Fibroblast of skin of left quadriceps (primary cell): ENCODE measurements at places on chromosomes 11 and 22.

GRCh38 chr11:66289548-66290329 lies 796 bp upstream of the YIF1A start:
- DNase-seq, result no peak

DNA sequence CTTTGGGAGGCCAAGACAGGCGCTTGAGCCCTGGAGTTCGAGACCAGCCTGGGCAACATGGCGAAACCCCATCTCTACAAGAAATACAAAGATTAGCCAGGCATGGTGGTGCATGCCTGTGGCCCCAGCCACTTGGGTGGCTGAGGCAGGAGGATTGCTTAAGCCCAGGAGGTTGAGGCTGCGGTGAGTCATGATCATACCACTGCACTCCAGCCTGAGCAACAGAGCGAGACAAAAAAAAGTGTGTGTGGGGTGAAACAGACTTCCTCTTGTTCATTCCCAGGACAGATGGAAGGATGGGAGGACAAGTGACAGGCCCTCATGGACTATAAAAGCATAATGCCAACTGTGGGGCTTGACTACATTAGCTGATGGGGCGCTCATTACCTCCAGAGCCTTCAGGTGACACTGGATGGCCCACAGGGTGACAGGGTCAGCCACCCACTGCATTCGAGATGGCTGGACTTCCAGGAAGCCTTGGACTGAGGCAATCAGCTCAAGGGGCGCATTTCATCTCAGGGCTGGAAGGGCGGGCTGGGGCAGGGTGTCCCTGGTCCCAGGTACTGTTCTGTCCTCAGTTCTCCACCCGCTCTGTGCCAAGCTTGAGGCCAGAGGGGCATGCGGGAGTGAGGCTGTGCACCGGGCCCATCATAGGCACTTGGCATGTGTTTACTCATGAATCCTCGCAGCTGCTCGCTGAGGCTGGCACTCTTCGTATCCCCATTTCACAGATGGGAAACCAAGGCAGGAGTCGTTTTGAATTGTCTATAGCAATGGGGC lies 12.5 kb downstream of the NPTXR start:
- DNase-seq, result no peak

DNA sequence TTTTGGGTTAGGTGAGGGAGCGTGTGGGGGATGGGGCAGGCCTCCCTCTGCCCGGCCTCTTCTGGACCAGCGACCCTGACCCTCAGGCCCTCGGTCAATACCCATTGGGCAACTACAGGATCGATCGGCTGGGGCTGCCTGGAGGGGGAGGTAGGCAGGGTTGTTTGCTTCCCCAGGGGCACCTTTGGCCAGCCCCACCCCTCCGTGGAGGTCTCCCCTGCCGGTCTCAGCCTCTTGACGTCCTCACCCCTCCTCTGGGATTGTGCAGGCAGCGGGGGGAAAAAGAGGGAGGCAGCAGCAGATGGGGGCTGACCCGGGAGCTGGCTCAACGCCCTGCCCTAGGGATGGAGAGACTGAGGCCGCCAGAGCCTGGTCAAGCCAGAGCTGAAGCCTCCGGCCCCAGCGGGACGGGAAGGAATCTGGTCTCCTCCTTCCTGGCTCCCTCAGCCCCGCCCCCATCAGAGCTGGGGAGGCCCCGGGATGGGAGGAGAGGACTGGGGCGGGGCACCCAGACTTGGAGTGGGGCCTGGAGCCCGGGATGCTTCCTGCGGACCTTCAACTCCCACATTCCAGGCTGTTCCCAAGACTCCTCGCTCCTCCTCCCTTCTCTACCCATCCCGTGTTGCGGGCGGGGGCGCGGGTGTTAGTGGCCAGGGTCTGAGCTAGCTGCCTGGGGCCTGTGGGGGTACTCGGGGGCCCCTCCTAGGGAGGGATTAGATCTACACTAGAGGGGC lies 14.4 kb upstream of the CDC42EP1 start:
- peak; percentile 90 for DNase-seq

DNA sequence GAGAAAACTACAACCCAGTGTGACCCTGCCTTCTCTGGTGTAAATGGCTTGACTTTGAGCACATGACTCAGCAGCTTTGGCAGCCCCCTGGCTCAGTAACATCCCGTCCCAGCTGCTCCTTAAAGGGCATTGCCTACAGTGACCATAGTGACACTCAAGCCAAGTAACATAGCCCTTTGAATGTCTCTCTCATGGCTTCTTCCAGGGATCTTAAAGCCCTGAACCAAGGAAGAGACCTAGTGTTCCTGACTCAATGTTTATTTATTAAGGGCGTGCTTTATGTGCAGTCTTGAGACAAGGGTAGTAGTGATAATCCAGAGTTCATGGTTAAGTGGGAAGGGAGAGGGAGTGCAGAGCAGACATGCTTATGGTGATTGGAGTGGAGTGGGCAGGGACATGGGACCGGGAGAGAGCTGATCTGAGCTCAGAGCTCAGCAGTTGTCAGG lies 125.7 kb downstream of the PARVA start:
- DNase-seq, result no peak

- DNase-seq, result no peak
Observed at GRCh38 chr11:8766043-8766987, 83.7 kb downstream of the RPL27A start.

DNA sequence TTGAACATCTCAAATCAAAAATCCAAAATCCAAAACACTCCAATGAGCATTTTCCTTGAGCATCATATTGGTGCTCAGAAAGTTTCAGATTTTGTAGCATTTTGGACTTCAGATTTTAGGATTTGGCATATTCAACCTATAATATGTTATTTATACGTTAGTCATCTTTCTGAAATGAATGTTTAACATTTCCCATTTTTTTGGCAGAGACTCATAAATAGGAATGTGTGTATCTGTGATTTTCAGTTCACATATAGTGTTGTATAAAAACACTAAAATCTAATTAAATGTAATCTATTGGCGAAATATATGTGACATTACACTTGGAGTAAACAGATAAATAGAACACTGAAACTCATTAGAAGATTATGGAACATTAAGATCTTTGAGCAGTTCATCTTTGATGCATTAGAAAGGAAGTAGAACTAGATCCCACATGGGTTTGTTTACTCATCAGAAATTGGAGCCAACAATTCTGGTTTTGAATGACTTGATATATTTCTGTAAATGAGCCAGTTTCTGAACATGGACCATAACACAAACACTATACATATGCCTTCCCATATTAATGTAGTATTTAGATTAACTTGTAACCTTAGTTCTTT lies 153.1 kb downstream of the UVRAG start:
- peak; percentile 28 for DNase-seq

- no peak for DNase-seq
Observed at GRCh38 chr11:20949585-20949984, 280.2 kb downstream of the NELL1 start.

DNA sequence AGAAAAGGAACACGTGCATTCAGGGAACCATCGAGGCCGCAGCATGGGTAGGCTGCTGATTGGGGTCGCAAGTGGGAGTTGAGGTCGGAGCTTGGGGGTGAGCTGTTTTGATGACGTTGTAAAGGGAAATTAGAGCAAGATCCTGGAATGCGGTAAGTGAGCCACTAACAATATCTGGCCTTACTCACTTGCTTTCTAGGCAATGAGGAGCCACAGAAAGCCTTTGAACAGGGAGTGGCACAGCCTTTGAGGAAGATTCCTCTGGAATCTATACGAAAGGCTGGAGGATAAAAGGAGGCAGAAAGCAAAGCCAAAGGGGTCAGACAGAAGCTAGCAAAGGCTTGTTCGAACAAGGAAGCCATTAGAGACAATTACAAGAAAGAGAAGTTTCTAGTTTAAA lies 197.5 kb downstream of the LARGE1 start:
- DNase-seq, result no peak

GRCh38 chr11:134640971-134641968 lies 229.2 kb upstream of the B3GAT1 start:
- no peak for DNase-seq

DNA sequence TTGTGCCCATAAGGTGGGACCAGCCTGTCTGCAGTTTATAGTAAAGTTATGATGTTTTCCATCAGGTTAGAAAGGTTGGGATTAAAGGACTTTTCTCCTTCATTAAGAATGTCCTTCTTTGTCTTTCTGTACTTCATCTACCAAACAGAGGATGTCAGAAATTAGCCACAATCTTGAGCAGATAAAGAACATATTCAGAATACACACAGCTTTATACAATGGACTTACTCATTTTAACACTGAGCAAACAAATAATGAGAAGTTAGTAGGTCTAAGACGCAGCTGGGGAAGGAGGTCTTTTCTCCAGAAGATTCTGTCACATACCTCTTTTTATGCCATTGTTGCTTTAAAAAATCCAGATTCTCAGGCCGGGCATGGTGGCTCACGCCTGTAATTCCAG lies 57.0 kb upstream of the CYP2D6 start:
- DNase-seq, result no peak

- no peak for DNase-seq
Observed at GRCh38 chr22:49826603-49827270, 936 bp downstream of the BRD1 start.

- DNase-seq, result no peak
Observed at GRCh38 chr11:3866206-3866605, 10.7 kb downstream of the STIM1 start.

DNA sequence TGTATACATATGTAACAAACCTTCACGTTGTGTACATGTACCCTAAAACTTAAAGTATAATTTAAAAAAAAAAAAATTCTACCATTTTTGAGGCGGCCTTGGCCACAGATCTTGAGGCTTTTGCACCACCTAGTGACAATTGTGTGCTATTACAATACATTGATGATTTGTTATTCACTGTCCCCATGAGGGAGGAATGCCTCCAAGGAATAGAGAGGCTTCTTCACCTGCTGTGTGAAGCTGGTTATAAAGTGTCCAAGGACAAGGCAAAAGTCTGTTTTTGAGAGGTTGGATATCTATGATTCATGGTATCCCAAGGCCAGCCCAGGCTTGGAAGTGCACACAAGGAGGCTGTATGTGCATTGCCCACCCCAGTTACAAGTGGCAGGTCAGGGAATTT lies 30.7 kb downstream of the SLC22A25 start:
- DNase-seq, result no peak

DNA sequence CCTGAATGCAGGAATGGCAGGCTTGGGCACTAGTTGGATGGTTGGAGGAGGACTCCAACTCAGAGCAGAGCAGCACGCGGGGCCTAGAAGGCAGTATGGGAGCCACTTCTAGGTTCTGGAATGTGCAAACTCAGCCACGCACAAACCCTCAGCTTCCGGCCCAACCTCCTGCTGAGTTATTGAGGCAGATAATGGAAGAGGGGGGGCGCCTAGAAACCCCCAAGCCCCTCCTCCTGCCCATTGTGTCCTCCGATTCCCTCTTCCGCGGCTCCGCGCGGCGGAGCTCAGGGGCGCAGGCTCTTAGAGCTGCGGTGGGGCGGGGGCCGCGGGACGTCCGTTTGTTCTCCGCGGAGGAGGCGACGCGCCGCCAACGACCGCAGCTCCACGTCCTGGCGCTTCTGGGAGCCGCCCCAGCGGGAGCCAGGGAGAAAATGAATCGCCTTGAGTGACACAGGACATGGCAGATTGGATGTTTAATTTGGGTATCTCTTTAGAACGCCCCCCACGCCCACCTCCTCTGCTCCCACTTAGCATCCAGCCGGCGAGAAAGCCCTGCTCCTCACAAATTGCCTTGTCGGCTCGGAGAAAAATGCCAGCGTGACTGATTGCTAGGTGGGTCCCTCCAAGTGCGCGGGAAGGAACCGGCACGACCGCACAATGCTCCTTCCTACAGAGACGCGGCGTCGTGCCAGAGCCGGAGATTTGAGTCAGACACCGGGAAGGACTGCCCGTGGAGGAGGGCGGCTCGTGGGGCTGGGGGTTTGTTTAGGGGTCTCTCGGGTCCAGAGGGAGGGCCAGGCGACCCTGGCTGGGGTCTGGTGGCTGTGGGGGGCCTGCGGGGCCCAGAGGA lies 144.6 kb downstream of the NECTIN1 start:
- DNase-seq, result peak; percentile 56

GRCh38 chr11:127037596-127037995 lies 37.0 kb upstream of the KIRREL3 start:
- no peak for DNase-seq

DNA sequence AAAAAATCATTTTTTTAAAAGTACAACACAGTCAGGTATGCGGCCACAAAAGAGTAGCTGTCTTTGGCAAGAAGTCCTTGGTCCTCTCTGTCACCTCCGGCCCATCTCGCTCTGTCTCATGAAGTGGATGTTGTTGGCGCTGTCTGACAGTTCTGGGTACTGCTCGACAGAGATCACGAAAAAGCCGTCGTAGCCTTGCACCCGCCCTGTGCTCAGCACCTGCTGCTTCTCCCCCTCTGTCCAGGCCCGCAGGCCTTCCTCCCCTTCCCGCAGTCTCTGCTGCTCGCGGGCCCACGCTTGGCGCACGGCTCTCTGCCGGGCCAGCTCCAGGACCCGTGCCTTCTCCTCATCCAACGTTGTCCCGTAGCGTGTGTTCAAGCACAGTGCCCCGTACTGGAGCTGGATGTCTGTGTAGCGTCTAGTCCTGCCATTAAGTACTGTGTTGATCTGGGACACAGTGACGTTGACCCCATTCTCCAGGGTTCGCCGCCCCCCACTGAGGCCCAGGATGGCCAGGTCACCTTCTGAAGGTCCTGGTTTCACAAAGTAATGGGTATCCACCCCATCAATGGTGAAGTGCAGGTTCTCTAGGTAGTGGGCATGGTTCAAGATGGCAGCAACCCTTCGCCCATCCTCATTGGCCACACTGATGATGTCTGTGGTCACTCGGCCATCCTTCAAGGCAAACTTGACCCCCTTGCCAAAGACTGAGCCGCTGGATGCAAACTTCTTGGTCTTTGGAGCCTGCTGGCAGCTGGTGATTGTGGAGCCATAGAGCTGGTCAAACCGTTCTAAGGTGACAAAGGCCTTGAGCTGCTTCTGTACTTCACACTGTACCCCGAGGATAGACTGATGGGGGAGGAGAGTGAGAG lies 83.5 kb upstream of the NARS2 start:
- DNase-seq, result no peak

GRCh38 chr22:39703091-39703490 lies 132.5 kb downstream of the CACNA1I start:
- DNase-seq, result no peak

DNA sequence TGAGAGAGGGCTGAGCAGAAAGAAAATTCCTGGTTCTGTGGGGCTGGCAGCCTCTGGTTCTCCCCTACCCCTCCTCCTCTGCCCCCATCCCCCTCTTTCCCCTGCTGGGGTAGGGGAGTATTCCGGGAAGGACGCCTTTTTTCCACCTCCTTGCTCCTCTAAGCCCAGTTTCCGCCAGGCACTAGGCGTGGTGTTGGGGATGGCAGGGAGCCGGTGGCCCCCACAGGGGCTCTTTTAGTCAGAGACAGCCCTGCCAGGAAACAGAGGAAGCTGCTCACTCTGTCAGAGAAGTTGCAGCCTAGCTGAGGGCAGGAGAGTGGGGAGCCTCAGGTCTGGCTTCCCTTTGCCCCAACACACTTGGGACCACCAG lies 15.6 kb upstream of the ARHGEF17 start:
- no peak for DNase-seq

GRCh38 chr11:92697461-92698312 lies 271.8 kb upstream of the MTNR1B start:
- DNase-seq, result peak; percentile 14
